Activated naive CD8-positive, alpha-beta T cell treated with anti-CD3 and anti-CD28 coated beads for 36 hours (primary cell): ENCODE measurements at places on chromosomes 3 and 15.

DNA sequence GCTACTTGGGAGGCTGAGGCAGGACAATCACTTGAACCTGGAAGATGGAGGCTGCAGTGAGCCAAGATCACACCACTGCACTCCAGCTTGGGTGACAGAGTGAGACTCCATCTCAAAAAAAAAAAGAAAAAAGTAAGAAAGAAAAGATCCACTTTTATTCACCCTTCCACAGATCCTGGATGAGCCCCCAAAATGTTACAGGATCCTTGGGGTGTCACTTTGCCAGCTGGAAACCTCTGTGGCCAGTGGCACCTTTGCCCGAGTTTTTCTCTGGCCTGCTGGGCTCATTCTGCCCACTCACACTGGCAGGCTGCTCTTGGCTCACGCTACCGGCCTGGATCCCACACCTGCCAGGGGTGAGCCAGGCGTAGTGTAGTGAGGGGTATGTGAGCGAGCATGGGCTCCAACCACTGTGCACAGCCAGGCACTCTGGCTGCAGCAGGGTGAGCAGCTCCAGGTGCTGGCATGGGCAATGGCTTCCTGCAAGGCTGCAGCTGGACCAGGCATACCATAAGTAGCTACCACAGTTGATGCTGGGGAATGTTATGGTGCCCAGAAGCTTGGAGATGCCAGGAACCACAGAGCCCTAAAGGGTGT, 57.8 kb upstream of the C15orf39 start:
- no peak for DNase-seq

GRCh38 chr3:33174095-33174494, 44.5 kb downstream of the SUSD5 start:
- no peak for DNase-seq

DNA sequence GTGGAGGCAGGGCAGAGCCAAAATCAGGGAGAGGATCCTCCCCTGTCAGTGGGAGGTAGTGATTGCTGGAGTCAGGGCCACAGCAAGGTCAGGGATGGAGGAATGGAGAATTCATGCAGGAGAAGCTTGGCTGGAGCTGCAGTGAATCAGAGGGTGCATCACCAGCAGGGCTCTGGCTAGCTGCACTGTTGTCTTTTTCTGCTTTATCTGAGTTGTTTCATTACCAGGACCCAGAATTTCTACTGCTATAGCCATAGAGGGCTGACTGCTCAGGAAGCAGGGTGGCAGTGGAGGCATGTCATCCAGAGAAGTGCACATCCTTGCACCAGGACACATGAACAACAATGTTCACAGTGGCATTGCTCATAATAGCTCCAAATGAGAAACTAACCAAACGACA, 113.5 kb upstream of the GALNT15 start:
- no peak for DNase-seq

DNA sequence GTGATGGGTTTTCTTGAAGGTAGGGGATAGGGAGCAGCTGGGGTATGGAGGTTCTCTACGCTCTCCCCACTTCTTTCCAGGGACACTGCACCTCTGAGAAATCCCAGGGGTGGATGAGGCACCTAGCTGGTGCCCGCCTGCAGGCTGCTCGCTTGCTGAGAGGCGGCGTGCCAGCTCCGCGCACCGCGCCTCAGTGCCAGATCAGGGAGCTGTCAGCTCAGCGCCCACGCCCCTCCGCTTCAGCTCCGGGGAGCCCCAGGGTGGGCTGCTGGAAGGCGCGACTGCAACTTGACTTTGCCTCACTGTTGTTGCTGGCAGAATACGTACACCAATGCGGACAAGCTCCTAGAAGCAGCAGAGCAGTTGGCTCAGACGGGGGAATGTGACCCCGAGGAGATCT, 345.7 kb upstream of the UMPS start:
- no peak for DNase-seq

DNA sequence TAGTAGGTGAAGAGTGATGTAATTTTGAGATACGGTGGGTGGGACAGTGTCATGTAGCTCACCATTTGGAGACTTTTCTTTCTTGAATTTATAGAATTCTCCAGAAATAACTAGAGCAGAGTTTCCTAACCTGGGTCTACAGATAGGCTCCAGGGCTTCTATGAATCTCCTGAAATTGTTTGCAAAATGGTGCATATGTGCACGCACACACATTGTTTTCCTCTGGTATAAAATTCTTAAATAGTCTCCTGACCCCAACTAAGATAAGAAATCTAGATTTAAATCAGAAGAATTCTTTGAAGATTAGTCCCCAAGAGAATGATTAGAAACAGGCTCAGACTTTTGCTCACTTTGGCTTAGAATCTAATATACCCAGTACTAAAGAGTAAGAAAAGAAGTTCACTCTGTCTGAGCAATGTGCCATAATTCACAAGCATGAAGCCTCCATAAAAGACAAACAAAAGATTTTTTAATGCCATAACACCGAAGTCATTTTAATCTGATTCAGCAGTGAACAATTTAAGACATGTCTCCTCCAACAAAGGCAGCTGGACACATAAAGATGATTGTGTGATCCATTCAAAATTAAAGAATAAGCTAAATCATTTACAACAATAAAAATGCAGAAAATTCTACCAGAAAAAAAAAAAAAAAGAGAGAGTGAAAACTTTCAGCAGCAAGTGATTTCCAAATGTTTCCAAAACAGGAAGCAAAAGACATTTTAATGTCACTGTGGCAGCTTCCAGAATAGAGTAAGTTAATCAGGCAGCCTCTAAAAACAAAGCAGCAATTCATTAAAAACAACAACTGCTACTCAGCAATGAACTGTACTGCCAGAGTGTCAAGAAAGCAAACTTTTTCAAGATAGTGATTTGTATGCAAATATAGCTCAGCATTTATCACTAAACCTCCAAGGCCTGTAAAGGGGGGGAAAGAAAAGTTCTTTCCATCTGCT, 975.5 kb upstream of the CFAP20DC start:
- DNase-seq: no peak

DNA sequence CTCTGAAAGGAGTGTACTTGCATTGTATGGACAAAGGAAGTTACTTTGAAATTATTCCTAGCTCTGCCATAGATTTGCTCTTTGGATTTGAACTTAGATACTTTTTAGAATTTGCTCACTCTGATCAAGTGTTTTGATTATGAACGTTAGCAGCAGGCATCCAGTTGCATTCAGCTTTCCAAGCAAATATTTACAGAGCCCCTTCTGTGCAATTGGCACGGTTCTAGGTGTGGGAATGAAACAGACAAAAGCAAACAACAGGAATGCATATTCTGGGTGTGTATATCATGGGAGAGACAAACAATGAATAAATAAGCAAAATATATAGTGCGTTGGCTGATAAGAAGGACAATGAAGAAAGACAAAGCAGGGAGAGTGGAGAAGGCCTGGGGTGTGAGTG, 125.5 kb upstream of the ADAMTS9 start:
- DNase-seq: no peak

DNA sequence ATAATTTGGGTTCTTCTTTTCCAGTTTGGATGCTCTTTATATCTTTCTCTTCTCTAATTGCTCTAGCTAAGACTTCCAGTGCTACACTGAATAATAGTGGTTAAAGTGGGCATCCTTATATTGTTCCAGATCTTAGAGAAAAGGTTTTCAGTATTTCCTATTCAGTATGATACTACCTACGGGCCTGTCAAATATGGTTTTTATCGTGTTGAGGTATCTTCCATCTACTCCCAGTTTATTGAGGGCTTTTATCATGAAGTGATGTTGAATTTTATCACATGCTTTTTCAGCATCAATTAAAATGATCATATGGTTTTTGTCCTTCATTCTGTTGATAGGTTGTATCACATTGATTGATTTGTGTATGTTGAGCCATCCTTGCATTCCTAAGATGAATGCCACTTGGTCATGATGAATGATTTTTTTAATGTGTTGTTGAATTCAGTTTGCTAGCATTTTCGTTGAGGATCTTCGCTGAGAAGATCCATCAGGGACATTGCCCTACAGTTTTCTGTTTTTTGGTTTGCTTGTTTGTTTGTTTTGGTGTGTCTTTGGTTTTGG, 3.0 kb upstream of the LRRC34 start:
- DNase-seq: no peak

DNA sequence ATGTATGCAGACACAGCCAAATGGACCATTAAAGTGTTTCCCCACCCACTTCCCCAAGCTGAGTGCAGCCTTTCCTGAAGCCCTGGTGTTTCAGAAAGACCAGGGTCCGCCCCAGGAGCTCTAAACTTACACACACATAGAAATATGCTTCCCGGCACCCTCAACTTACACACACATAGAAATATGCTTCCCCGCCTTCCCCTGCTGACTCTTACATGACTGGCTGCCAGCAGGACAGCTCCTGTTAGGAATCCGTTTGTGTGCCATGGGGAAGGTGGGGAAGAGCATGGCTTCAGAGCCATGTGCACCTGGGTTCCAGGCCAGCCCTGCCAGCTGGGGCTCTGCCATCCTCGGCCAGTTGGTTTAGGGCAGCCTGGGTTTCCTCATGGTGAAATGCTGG, 3.6 kb downstream of the CLEC3B start:
- DNase-seq: no peak

GRCh38 chr3:38460377-38461270, 6.9 kb downstream of the ACVR2B start:
- DNase-seq: no peak

- no peak for DNase-seq
Observed at GRCh38 chr15:100730129-100730528, 127.7 kb downstream of the ASB7 start.

GRCh38 chr15:68224546-68225250, 4.8 kb downstream of the CLN6 start:
- DNase-seq: no peak

DNA sequence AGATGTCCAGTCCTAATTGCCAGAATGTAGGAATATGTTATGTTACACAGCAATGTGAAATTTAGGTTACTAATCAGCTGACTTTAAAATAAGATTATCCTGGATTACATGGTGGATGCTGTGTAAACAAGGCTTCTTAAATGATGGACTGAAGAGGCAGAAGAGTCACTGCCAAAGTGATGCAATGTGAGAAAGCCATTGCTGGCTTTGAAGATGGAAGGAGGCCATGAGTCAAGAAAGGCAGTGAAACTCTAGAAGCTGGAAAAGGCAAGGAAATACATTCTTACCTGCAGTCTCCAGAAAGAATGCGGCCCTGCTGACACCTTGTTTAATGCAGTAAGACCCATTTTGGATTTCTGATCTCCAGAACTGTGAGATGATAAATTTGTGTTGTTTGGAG, 179.1 kb upstream of the ZPLD1 start:
- DNase-seq: no peak

GRCh38 chr15:35932531-35932930, 386.6 kb upstream of the DPH6 start:
- DNase-seq: no peak

GRCh38 chr3:188106887-188107830, 46.8 kb upstream of the LPP start:
- no peak for DNase-seq

- DNase-seq: no peak
Observed at GRCh38 chr15:101123222-101123910, 128.5 kb downstream of the CHSY1 start.
